Osteoblast (primary cell): ENCODE measurements at places on chromosomes 3 and 15.

DNA sequence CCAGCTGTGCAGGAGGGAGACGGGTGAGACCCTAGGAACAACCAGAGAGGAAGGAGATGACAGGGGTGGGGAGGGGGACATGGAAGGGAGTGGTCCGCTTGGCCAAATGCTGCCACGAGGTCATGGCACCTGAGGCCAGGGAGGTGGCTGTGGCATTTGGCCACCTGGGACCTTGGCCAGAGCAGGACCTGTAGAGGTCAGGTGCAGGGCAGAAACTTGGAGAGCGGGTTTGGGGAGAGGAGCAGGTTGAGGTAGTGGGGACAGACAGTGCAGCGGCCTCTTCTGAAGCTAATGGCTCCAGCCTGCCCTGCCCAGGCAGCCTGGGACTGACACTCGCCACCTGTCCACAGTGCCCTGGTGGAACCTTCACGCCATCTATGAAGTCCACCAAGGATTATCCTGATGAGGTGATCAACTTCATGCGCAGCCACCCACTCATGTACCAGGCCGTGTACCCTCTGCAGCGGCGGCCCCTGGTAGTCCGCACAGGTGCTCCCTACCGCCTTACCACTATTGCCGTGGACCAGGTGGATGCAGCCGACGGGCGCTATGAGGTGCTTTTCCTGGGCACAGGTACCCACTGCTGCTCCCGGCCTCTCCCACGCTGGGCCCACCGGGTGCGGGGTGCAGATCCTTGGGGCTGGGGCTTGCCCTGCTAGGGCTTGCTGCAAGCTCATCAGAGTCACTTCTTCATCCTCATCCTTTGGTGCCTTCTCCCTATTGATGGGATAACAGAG lies 7.0 kb upstream of the GNAT1 start:
- no peak for DNase-seq

- DNase-seq, result peak; percentile 91
Measured at GRCh38 chr3:38455639-38456430, 2.1 kb downstream of the ACVR2B start.

DNA sequence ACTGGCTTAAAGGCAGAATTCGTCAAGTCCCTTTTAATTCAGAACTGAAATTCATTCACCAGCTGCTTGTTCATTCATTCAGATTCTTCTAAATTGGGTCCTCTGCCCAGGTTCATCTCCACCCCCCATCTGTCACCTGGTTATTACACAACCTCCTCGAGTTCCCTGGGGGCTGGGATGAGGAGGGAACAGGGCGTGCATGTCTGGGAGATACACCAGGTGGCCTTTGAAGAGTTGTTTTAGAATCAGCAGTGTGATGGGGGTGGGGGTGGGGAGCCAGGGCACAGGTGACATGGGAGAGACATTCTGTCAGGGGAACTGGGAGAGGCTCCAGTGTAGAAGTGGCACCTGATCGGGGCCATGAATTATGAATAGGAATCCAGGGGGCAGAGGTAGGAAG lies 8.2 kb downstream of the SNX33 start:
- peak; percentile 47 for DNase-seq

DNA sequence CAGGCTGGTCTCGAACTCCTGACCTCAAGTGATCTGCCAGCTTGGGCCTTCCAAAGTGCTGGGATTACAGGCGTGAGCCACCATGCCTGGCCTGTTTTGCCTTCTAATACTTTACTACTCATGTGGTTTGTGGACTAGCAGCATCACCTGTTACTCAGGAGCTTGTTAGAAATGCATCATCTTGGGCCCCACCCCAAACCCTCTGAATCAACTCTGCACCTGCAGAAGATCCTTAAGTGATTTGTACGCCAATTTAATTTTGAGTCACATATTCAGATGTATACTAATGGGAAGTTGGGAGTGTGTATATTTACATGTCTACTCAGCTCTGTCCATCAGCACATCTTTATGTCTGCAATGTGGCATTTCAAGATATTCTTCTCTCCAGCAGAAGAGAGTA lies 6.1 kb downstream of the TBC1D21 start:
- no peak for DNase-seq

GRCh38 chr3:173660645-173661299 lies 263.2 kb downstream of the NLGN1 start:
- DNase-seq, result no peak

DNA sequence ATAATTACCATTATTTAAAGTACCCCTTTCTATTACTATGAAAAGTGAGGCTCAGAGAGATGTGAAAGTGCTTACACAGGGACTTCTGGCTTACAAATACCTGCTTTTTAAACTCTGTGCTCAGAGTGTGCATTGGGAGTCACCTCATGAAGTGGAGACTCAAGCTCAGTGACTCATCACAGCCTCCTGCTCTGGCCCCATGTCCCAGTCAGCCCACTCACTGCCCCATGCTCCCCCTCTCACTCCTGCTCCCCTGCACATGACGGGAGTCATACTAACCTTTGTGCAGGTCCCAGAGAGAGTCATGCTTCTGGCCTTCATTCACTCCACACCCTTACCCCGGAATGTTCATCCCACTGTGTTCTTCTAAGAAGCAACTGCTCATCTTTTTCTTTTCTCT lies 20.2 kb downstream of the CCR1 start:
- DNase-seq, result peak; percentile 14

- no peak for DNase-seq
Measured at GRCh38 chr15:76376029-76376428, 39.5 kb downstream of the ISL2 start.

DNA sequence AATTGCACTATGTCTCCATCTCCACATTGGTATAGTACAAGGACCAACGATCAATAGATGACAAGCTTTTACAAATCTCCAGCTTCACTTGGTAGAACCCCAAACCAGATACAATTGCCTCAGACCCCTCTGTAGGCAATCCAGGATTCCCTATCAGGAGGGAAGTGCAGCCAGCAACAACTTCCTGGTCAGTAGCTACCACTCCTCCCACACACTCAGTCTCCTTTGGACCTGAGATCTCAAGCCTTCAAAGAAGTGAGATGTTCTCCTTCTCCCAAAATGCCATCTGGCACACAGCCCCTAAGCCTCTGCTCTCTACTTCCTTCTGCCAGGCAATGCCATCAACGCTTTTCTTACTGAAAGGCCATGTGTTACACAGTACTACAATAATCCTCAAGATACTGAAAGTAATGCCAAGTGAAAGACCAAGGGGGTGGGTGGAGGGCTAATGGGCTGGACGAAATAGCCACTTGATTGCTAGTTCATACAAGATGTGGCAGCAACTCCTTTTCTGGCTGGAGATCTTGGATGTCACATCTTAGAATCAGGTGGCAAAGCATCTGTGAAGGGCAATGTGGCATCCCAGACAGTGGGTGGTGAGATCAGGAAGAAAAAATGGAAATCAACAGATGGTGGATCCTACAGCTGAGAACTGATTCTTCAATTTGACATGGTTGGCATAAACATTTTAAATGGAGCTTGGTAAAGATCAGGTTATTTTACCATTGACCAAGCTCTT lies 75.3 kb upstream of the ACP3 start:
- DNase-seq, result no peak

DNA sequence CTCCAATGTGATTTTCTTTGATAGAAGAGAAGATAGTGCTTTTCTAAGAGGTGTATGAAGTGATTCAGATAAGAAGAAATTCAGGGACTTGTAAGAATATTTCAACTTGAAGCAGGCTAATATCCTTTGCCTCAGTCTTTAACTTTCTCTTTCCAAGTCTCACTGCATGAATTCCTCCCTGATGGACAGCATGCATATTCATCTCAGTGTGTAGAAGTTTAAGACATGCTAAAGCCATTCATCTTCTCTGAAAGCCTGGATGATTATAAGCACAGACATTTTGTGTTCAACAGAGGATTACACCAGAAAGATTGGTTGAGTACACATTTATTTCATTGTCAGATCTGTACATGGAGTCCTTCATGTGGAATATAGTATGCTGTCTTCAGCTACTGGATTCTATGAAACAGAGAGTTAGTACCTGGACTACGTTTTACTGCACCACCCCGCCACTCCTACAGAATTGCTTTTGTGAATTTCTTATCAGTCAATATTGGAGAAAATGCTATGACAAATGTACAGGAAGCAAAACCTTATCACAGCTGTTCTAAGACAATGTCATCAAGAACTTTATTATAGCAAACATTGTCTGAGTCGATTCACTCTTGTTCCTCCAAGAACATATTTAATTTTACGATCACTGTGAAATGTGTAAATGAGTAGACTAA lies 1346.1 kb downstream of the OTOL1 start:
- DNase-seq, result no peak

GRCh38 chr3:61981060-61981459 lies 392.3 kb downstream of the FEZF2 start:
- DNase-seq, result no peak

GRCh38 chr3:194983121-194983520 lies 287.8 kb downstream of the XXYLT1 start:
- DNase-seq, result no peak

DNA sequence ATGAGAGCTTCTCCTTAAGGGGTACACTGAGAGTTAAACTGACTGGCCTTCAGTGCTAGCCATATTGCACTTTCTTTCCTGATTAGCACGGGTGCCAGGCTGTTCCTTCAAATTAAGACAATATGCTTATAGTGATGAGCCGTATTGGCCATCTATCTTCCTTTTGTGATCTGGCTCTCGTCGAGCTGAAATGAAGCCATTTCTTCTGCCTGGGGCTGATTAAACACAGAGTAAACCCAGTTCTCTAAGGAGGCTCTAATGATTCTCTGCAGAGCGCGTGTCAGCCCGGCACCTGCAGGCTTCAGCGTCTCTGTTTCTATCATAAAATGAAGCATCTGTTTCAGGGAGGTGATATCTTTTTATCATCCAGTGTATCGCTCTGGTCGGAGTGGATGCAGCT lies 107.5 kb upstream of the NR2F2 start:
- DNase-seq, result no peak

DNA sequence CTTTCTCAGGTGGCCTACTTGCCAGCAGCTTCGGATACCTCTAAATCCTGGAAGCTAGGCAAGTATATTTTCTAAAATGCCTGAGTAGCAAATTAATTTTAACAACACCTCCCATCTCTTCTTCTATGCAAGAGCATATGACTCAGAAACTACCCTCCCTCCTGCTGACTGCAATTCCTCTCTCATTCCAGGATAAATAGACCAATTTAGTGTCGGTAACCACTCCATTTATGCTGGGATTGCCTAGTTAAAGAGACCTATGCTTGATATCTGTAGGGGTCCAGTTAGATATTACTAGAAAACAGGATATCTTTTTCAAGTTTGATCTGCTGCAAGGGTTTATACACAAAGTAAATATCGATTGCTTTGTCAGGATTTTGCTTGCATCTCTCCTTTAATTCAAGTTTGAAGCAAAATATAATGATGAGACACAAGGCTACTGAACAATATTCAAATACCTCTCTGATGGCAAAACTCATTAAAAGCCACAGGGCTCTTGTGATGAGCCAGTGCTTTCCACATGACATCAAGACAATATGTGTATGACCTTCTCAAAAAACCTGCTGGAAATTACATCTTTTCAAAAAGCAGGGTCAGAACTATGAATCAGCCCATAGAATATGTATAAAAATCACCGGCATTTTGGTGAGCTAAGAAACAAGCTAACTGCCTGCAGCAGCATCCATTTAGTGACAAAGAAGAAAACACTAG lies 491.6 kb upstream of the NECTIN3 start:
- DNase-seq, result no peak

DNA sequence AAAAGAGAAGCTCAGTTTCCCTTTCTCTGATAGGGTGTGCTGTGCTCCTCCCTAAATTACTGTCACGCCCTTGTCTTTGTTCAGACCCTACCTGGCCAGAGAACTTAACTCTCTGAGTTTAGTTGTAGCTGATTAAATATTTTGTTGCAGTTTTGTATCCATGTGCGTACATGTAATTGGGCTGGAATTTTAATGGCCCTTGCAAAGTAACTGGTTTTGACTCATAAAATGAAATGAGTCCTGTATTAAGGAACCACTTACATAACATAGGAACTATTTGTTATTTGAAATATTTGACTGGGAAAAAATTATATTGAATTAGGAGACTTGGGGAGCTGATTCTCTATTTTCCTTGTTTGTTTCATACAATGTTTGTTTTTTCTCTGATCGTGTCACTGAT lies 80.2 kb downstream of the LRRK1 start:
- DNase-seq, result no peak

DNA sequence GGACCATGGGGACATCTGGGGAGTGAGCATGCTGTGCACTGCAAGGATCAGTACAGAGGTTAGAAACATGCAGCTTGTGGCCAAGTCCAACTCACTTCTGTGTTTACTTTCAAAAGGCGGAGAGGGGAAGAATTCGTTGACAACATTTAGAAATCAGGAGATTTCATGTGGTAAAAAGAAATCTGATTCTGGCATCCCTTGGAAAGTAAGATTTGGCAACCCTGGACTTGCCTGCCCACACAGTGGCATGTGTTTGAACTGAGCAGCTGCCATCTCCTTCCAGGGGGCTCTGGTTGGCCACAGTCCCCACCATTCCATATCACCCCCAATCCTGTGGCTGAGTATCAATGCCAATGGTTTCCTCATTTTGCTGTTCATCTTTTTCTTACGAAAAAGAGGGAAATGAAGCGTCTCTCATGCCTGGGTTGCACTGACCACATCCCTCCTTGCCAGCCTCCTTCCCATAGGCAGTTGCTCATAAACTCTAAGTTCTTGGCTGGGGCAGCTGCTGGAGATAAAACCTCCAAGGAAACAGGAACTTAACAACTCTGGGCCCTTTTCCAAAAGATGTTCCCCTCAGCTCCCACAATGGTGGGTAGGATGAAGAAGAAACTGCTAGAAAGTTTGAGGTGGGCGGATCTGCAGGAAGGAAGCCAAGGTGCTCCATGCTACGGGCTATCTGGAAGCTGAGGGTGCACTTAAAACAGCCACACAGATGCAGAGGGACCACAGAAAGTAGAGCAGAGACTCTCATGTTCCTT lies 29.2 kb downstream of the SLC6A11 start:
- DNase-seq, result no peak
